ENCODE measurements at places on chromosomes 1 and 21.

DNA sequence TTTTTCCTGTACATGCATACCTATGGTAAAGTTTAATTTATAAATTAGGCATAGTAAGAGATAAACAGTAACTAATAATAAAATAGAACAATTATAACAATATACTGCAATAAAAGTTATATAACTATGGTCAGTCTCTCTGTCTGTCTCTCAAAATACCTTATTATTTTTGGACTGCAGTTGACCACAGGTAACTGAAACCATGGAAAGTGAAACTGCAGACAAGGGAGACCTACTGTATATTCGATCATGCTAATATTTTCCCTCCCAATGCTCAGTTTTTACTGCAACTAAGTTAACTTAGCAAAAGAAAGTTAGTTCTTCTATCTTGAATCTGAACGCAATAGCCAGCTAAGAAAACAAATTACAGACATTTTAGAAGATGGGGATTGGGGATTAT, 12.3 kb upstream of the DHX9 start:
- DNase-seq = no peak

DNA sequence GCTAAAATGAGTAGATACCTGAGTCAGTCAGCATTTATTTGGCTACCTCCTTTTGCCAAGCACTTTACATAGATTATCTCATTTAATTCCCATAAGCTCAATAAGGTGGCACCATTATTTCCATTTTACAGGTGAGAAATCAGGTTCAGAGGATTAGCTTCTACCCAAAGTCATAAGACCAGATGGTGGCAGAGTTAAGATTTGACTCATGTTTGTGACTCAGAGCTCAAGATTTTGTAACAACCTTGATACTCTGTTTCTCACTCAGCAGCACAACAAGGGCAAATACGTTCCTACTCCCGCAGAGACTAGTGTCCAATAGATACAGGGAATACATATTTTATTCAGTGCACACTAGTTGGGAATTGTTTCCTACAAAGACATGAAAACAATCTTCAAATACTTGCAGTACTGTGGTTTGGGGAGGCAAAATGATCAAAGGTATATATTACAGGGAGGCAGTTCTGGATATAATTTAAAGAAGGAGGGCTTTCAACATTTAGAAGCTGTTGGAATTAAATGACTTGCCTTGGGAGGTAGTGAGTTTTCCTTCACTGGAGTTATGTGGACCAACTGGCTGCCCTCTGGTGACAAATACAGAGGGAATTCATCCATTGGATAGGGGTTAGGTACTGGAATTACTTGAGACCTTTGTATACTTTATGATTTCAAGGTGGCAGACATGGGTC, 3.6 kb downstream of the LEPR start:
- DNase-seq = no peak

GRCh38 chr21:43667191-43667904, 8.0 kb downstream of the RRP1B start:
- no peak for DNase-seq

DNA sequence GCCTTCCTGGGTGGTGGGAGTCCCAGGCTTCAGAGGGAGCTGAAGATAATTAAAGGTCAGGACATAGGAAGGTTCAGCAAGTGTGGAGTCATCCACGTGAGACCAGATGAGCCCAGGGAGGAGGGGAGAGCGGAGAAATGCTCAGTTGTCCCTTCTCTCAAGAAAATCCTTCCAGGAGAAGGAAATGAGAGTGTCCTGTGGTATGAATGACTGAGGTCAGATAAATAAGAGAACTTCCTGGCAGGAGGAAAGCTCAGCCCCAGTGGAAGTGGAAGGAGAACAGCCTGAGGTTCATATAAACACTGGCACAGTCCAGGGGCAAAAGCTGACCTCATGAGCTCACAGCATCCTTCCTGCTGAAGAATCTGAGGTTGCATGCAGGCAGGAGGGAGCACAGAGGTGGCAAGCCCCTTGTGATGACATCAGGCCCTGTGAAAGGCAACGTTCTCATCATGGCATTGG, 97.6 kb downstream of the NAV1 start:
- no peak for DNase-seq

DNA sequence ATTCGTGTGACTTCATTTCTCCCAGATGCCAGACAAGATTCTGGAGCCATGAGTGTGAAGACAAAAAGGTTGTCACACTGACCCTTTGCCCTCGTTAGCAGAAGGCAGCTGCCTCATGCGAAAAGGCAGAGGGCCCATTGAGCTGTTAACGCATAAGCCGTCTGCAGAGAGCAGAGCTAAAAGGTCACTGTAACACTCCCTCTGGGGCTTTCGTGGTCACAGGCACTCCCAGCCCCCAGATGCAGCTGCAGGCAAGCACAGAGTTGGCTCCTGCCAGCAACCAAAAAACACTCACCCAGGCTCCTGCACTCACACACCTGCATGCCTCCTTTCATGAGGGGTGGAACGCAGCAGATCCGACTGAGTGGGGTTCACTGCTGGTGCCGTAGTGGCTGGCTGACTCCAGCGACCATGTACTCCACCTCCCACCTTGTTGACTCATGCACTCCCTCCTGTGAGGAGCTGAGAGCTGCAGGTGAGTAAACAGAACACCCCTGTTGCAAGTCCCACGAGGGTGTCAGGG, 287.5 kb downstream of the SMYD3 start:
- no peak for DNase-seq

DNA sequence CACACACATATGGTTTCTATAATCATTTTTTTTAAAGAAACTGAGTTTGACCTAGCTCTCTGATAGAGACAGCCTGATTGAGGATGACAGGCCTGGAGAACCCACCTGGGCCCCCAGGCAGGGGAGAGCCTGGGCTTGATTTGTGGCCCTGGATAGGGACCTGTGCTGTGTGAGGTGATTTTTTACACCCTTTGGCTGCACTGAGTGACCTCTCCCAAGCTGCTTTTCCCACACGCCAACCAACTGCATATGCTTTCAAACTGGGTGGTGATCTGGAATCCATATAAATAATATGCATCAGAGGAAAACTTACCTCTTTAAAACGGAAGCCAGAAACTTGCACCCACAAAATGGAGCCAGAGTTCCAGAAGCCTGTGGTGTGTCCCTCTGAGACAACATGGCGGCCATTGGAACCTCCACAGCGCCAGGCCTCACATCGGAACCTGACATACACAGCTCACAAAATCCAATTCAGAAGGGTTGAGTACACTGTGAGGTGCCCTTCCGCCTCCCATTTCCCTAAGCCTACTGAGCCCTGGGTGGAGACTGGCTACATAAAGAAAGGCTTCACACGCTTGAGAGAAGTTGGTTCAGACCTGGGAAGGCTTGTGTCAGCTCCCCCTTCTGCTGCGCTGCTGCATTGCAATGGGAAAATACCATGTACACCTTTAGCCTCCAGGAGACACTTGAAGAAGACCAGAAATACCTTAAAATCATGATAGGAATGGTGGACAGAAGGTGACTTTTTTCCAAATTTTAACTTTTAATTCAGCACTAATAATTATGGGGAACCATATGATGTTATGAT, 160.7 kb downstream of the HHIPL2 start:
- DNase-seq = no peak

Measured in cortex of kidney (tissue), 1 donor.